Activated gamma-delta T cell treated with Interleukin-2 at 50 U/mL for 16 hours (primary cell): ENCODE measurements at places on chromosomes 6 and 20.

GRCh38 chr6:105212587-105212986 is 32.8 kb upstream of the POPDC3 start:
- no peak for DNase-seq

- DNase-seq = no peak
Measured at GRCh38 chr20:59024111-59024530, 4.9 kb downstream of the TUBB1 start.

DNA sequence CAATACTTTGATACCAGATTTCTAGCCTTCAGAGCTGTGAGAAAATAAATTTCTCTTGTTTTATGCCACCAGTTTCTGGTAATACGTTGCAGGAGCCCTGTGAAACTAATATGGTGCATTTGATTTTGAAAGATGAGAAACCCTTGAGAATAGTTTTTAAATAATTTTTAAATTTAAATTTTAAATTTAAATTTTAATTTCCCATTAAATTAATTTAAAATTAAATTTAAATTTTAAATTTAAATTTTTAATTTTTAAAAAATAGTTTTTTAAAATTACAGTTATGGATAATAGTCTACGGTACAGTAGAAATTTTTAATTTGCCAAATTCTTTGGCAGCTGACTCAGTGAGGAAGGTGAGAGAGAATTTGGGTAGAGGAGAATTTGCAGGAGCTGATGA is 68.6 kb upstream of the SLC24A3 start:
- DNase-seq = no peak

- no peak for DNase-seq
Measured at GRCh38 chr6:142240179-142240578, 61.6 kb upstream of the ADGRG6 start.

GRCh38 chr6:80316686-80317231 is 210.3 kb downstream of the BCKDHB start:
- no peak for DNase-seq
